Osteoblast (primary cell): ENCODE measurements at places on chromosomes 6 and 20. TPM values are rescaled to one million over a fixed set of nuclear protein-coding genes. Genes with fewer than 3 reads are reported as not detected.

DNA sequence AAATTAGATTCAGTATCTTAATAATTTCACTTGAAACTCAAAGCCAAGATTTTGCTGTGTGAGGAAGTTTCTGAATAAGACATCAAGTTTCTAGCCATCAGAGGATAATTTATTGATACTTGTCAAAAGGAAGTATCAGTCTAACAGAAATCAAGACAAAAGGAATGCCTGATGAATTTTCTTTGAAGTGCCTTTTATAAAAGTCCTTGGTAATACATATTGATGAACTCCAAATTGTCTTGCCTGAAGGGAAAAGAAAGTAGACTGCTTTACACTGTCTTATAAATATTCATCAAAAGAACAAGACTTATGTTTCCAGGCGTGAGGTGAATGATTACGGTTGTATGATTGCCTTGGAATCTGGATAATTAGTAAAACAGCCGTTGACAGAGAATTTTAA is 986.0 kb upstream of the MAP3K7 start:
- H3K36me3 ChIP-seq: no peaks in the 10 kb centered on the region
- no peaks in the 10 kb centered on the region for H3K4me1 ChIP-seq
- H3K27ac ChIP-seq: no peak overlapping the region
- no peak for DNase-seq
- H3K4me3 ChIP-seq: no peak overlapping the region
- H3K27me3 ChIP-seq: no peaks in the 10 kb centered on the region

DNA sequence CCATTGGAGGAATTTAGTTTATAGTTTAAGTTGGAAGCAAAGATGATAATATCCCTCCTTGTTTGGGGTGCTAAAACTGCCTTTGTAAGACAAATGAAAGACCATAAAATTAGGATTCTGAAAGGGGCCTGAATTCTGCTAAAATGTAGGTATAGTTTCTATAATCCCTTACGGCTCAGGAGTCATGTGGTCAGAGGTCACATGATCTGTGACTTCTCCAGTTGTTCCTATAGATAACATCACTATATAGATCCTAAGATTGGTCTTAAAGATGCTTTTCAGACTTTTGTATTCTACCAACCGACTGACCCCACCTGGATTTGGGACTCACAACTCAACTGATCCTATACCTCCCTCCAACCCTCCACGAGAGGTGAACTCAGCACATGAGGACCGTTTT is 36.6 kb downstream of the ZNF311 start:
- no peak overlapping the region for H3K4me3 ChIP-seq
- DNase-seq: no peak
- H3K4me1 ChIP-seq: no peaks in the 10 kb centered on the region
- H3K27me3 ChIP-seq: no peaks in the 10 kb centered on the region

DNA sequence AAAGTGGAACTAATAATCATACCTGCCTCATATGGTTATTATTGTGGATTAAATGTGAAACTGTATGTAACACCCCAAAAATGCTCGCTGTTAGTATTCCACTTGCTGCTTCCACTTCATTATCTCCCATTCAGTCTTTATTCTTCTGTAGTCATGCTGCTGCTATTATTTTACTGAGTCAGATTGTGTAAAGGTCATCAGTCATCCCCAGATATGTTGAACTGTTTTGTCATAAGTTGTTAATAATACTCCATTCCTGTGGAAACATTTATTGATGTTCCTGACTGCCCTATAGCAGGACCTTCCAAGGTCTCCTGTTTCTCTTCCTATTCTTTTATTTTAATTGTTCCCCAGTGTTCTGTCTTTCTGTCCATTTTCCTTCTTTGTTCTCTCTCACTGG is 1148.3 kb downstream of the EPHA7 start:
- no peaks in the 10 kb centered on the region for H3K36me3 ChIP-seq
- H3K4me1 ChIP-seq: no peaks in the 10 kb centered on the region
- H3K4me3 ChIP-seq: no peak overlapping the region

Gene LSM2
- total RNA-seq: 18.3 and 22.4 TPM in 2 replicates

Gene GRIK2
- total RNA-seq: 0.29 and 0.72 TPM in 2 replicates
